Uterus (tissue), 4 donors: ENCODE measurements at places on chromosomes 13 and 19. TPM values are rescaled to one million over a fixed set of nuclear protein-coding genes. Genes with fewer than 3 reads are reported as not detected.

DNA sequence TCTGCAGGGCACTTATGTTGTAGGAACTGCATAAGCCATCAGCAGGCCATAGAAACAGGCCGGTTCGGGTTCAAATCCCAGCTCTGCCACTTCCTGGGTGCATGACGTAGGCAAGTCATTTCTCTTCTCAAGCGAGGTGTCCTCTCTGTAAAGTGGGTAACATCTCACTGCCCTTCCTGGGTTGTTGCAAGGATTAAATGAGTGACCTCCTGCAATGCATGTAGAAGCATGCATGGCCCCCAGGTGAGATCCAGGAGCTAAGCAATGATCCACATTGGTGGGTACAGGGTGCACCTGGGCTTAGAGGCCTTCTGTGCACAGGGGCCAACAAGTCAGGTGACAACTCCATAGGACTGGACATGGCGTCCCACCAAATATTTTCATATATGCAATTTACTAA is 13.8 kb downstream of the PHLDB3 start:
- H3K4me1 ChIP-seq, result no peaks in the 10 kb centered on the region
- no peak overlapping the region for H3K4me3 ChIP-seq
- no peaks in the 10 kb centered on the region for H3K27me3 ChIP-seq
- no peak overlapping the region for H3K27ac ChIP-seq
- DNase-seq, result no peak
- no peaks in the 10 kb centered on the region for H3K36me3 ChIP-seq

The PSMD8 gene
- 141 TPM for total RNA-seq

The SDHAF1 gene
- total RNA-seq, result 60.2 TPM

The NALCN gene
- under 0.01 TPM for total RNA-seq

- no peaks in the 10 kb centered on the region for H3K36me3 ChIP-seq
- DNase-seq, result no peak
- H3K4me3 ChIP-seq, result no peak overlapping the region
- peaks cover 5% of the 10 kb centered on the region for H3K4me1 ChIP-seq
- no peak overlapping the region for H3K27ac ChIP-seq
These were observed 8.6 kb upstream of the ZNF283 start for GRCh38 chr19:43818500-43818899.

DNA sequence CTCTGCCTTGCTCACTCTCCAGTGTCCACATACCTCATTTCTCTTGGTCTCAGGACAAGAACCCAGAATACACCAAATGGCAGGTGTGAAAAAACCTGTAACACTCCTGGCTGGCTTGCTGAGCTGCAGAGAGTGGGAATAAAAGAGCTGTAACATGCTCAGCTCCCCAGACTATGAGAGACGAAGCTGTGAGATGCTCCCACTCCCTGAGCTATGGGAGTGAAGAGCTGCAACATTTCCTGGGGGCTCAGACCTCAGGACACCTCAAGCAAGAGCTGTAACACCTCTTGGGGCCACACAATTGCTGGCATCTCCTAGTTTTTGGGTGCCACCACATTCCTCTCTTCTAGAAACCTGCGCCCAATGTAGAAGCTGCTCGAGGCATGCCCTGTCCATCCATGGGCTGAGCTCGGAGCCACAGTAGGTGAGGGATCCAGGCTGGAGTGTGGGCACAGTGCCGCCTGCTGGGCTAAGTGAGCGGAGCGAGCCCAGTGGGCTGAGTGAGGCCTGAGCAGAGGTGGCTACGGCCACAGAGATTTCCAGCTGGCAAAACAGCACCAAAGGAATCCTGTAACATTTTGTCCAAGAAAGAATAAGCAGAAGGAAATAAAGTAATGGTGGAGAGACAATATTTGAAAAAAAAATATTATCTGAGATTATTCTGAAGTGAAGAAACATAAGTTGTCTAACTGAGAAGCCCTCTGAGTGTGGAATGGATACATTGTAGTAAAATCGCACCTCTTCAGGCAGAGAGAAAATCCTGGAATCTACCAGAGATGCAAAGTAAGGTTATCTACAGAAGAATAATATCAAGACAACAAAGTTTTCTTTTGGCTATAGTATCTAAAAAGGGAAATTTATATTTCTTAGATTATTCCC is 186.2 kb upstream of the PCDH9 start:
- no peaks in the 10 kb centered on the region for H3K36me3 ChIP-seq
- no peak overlapping the region for H3K4me3 ChIP-seq
- no peaks in the 10 kb centered on the region for H3K27me3 ChIP-seq

The CLIP3 gene
- 82.5 TPM for total RNA-seq

DNA sequence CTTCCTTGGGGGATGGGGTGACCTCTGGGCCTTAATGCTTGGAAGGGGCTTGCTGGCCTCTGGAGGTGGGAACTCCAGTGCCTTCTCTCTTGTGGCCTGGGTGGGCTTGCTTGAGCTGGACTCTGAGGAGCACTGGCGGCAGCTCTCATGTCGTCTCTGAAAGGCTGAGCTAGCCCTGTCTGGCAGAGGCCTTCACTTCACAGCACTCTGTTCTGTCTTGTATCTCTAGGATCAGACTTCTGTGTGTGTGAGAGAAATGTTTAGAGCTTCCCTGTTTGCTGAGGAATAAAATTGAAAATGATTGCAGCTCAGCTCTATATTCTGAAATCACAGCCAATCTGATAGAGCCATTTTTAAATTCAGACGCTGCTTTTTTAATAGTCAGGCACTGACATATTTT is 185.3 kb downstream of the KCNRG start:
- peaks cover 3% of the 10 kb centered on the region for H3K4me1 ChIP-seq
- no peaks in the 10 kb centered on the region for H3K27me3 ChIP-seq
- no peaks in the 10 kb centered on the region for H3K36me3 ChIP-seq
